GM23248 (cell line): ENCODE measurements at places on chromosomes 11 and 22. TPM values are rescaled to one million over a fixed set of nuclear protein-coding genes. Genes with fewer than 3 reads are reported as not detected.

DNA sequence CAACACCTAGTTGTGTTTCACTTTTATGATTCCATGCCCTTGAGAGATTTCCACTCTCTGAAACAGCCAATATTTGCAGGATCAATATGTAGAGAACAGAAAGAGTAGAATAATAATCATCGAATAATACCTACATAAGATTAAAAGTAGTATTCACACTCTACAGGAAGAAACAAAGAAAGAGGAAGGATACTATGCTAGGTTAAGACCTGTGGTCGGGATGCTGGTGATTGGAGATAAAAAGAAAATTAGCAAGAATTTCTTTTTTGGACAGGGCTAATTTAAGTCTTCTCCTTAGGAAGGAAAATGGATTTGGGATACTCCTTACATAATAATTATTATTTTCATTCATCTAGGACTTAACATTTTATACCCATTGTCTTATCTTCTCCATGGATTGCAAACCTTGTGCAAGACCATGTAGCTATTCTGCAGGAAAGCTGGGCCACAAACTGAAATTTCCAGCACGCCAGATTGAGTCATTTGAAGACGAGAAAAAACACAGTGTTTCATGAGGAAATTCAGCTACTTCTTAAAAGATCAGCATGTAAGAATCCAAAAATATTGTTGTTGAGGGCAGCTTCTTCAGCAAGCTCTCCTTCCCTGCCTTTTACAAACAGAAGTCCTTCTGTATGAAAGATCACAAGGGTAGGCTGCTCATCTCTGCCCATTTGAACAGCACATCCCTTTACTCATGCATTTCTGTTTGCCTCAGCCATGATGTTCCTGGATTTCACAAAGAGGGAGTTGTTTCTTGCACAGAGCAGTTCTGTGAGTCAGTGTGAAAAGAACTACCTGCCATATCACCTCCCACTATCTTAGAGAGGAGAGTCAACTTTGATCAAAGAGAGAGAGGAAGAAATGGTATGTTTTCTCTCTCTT lies 90.7 kb downstream of the FAM76B start:
- peak overlapping the region; percentile 12; the same call in 1 of the 2 replicates for H3K27ac ChIP-seq
- peak; percentile 63 for DNase-seq
- H3K27me3 ChIP-seq = no peaks in the 10 kb centered on the region
- no peaks in the 10 kb centered on the region for H3K36me3 ChIP-seq

The SLC22A9 gene
- not detected in 2 replicates for total RNA-seq

DNA sequence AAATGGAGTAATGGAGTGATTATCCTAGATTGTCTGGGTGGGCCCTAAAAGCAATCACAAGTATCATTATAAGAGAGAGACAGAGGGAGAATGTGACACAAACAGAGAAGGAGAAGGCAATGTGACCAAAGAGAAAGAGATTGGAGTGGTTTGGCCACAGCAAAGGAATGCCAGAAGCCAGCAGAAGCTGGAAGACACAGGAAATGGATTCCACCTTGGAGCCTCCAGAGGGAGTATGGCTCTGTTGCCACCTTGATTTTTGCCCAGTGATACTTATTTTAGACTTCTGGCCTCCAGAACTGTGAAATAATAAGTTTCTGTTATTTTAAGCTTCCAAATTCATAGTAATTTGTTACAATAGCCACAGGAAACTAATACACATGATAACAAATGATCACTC lies 36.8 kb upstream of the OR5P2 start:
- no peak for DNase-seq
- no peaks in the 10 kb centered on the region for H3K4me1 ChIP-seq
- H3K27me3 ChIP-seq = no peaks in the 10 kb centered on the region
- no peaks in the 10 kb centered on the region for H3K36me3 ChIP-seq

The KCNJ4 gene
- total RNA-seq = not detected in 2 replicates

- no peaks in the 10 kb centered on the region for H3K4me1 ChIP-seq
- peak overlapping the region; percentile 53 for H3K4me3 ChIP-seq
- H3K27ac ChIP-seq = no peak overlapping the region
- peak; percentile 34 for DNase-seq
- no peaks in the 10 kb centered on the region for H3K36me3 ChIP-seq
- peaks cover 88% of the 10 kb centered on the region for H3K27me3 ChIP-seq
Measured at GRCh38 chr11:13009476-13009920, 382 bp downstream of the RASSF10 start.
